ENCODE measurements at places on chromosomes 3 and 15.

GRCh38 chr3:161388855-161389254 is 17.5 kb upstream of the SPTSSB start:
- no peak for DNase-seq

- DNase-seq = no peak
Observed at GRCh38 chr15:46300716-46301115, 665.9 kb downstream of the SQOR start.

GRCh38 chr3:45437383-45437782 is 49.0 kb downstream of the LARS2 start:
- no peak for DNase-seq

DNA sequence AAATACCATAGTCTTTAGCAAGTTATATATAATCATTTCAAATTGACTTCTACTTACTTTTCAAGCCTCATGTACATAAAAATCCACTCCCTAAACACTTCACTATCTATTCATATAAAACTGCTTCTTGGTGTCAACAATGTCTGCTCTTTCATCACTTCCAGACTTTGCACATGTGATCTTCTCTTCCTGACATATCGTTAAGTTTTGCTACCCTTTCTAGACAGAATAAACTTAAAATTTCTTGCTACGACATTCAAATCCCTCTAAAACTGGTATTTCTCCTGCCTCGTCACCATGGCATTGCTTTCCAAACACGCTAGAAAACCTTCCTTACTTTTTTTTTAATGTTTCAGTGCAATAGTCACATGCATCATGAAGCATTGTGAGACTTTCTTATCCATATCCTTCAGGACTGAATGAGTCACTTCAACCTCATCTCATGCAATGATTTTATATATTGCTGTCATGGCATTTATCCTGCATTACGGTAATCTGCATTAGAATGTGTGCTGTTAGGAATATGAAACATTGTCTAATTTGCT is 122.8 kb downstream of the GMNC start:
- no peak for DNase-seq

DNA sequence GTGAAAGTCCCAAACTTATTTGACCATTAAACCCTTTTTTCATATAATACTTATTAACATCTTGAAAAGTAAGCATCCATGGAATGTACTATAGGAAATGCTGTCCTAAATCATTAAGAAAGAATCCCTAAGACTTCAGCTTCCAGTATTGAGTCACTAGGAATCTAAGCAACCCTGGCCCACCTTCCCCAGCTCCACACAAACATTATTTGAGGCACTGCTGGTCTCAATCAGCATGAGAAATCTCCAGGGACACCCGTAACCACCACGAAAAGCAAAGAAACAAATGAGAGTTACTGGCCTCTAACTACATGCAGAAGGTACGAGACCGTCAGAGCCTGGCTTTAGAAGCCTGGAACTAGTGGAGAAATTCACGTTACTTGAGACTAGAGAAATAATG is 68.2 kb downstream of the POLQ start:
- DNase-seq = no peak

DNA sequence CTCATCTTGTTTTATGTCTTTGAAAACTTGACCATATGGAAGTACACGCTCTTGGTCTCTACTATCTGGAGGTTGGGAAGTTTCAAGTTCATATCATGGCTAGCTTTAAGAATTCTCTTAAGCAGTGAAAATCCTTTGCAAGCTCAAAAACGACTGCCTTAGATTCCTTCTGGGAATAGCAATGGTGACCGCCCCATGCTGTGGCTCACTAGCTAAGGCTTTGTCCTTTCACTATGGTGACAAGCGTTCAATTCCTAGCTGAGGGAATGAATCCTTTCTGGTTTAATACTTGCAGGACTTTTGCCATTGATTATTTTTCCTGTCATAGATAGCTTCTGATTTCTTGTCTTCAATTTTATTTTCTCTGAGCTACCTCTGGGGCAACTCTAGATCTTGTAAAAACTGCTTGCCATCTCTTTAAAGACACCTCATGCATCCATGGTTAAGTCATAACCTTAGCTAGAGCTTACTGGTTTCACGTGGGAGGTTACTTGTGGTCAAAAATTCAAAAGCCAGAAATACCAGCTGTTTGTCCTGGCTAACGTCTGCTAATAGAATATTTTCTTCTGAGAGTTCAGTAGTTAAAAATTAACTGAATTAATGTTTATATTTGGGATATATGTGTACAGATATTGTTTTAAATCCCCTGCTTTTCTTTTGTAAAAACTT is 673.4 kb upstream of the CBLB start:
- DNase-seq = no peak

DNA sequence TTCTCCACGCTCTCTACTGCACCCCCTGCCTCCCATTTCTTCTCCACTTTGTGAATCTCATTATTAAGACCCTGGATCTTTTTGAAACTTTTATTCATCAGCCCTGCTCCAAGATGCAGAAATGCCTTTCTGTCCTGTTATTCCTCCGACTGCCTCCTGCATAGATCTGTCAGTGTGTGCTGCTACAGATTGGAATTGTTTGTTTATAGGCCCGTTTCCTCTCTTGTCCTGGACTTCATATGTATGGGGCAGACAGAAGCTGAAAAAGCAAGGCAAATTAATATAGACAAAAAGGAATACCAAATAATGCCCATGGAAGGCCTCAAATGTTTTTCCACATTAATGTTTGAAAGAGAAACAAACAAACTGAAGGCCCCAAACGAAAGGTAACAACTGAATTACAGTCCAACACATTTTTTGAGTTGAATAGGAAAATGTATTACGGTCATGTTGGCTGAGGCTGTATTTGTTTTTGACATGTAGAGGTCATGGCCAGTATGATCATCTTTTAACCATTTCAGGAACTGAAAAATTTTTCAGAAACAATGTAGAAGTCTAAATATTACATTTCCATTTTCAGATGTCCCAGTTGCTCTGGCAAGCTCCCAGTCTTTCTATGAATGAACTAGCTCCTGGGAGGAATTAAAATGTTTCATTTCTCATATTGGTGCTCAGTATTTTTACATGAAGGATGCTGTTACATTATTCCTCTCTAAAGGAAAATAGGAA is 8.8 kb downstream of the CHST2 start:
- DNase-seq = no peak

DNA sequence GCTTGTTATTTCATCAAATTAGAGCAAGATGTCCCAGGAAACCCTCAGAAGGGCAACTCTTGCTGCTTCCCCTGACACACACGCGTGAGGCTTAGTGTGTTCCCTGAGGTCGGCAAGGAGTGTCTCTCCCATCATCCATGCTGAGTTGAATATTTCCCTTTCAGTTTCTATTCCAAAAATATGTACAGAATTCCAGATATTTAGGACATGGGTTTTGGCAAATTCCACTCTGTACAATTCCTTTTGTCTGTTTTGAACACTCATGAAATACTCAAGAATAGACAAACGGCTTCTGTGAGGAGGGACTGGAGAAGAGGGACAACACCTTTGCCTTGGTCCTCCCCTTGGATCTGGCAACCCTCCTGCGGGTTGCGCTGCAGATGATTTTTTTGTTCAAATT is 138.0 kb downstream of the DUT start:
- DNase-seq = no peak

DNA sequence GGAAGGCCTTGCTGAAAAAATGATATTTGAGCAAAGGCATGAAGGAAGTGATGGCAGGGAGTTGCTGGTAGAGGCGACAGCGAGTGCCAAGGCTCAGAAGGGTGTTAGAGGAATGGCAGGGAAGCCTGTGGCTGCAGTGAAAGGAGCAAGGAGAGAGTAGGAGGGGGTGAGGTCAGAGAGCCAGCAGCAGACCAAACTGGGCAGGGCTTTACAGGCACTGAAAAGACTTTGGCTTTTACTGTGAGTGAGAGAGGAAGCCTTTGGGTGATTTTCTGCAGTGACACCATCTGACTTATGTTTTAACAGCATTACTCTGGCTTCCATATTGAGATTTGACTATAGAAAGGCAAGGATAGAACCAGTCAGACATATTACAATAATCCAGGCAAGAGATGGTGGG is 11.4 kb downstream of the TICRR start:
- DNase-seq = no peak

DNA sequence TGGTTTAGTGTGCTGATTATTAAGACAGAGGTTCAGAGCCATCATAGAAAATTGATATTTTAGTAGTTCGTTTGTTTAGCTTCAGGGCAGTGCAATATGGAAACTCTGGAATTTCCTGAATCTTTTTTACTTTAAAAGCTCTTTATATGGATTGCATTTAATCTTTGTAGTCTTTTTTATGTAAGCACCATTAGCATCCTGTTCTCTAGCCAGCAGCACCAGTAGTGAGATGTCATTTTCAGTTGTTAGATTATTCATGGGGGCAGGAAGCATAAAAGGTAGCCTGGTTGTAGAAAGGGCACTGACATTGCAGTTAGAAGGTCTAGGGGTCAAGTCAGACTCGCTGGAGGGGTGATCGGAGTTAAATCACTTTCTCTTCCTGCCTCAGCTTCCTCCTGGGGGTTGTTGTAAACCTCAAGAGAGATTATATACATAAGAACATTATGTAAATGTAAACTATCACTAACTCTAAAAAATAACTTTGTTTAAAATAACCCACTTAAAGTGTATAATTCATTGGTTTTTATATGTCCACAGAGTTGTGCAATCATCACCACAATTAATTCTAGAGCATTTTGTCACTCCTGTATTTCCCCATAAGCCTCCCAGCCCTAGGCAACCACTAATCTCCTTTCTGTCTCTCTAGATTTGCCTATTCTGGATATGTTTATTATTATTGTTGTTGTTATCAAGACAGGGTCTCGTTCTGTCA is 31.4 kb upstream of the ITPKA start:
- no peak for DNase-seq

- DNase-seq = no peak
Observed at GRCh38 chr3:295166-295565, 98.6 kb downstream of the CHL1 start.

DNA sequence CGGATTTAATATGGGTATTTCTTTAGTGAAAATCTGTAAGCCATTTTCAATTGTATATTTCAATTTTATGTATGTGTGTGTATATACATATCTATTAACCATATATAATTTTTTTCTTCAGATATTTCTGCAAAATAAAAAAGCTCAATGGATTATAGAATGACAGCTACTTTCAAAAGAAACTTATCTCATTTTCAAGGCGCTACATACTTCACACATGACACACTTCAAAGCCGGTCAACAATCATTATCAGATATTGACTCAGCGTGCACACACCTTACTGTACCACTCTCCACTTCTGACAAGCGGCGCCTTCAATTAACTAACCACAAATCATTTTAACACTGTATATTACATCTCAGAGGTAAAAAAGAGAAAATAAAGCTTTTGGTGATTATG is 39.6 kb downstream of the ATP13A3 start:
- no peak for DNase-seq

DNA sequence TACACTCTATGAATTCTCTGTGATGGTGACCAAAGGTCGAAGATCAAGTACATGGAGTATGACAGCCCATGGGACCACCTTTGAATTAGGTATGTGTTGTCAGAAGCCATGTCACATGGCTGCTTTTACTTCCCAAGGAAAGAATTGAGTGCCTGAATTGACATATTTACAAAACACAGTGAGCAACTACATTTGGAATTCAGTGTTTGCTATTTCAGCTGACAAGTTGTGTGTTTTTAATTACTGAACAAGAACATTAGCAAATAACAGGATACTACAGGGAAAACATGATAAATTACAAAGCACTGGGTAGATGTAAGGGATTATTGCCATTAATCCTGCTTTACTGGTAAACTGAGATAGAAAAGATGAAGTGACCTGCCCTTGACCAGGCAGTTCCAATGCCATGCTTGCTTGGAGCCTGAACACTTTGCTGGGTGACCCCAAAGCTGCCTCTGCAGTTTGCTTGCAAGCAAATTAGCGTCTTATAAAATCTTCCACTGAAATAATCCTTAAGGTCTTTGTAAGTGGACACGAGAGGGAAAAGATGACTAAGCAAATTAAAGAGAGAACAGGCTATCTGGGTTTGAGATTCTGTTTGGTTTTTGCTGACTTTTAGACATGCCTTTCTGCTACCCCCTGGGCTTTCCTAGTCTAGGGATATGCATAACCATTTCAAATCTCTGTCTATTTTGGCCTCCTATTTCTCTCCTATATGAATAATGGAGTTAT is 98.2 kb downstream of the HCN4 start:
- no peak for DNase-seq

DNA sequence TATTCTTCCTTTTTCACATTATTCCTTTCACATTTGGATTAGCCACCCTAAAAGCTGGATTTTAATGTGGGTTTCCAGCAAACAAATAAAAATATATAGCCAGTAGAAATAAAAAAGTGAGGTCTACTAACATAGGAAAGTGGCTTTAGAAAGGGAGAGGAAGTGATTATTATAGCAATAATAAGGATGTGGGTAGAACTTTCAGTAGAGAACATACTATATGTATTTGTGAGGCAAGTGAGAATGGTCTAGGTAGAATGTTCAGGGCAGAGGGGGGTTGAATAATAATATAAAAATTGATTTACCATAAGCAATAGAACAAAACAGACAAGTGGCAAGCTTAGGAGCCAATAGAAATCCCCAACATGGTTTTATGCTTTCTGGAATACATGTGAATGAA is 88.6 kb downstream of the NR1I2 start:
- DNase-seq = no peak

GRCh38 chr15:48388910-48389309 is 57.7 kb downstream of the DUT start:
- no peak for DNase-seq

- no peak for DNase-seq
Observed at GRCh38 chr3:123947482-123947881, 13.5 kb downstream of the CCDC14 start.

DNA sequence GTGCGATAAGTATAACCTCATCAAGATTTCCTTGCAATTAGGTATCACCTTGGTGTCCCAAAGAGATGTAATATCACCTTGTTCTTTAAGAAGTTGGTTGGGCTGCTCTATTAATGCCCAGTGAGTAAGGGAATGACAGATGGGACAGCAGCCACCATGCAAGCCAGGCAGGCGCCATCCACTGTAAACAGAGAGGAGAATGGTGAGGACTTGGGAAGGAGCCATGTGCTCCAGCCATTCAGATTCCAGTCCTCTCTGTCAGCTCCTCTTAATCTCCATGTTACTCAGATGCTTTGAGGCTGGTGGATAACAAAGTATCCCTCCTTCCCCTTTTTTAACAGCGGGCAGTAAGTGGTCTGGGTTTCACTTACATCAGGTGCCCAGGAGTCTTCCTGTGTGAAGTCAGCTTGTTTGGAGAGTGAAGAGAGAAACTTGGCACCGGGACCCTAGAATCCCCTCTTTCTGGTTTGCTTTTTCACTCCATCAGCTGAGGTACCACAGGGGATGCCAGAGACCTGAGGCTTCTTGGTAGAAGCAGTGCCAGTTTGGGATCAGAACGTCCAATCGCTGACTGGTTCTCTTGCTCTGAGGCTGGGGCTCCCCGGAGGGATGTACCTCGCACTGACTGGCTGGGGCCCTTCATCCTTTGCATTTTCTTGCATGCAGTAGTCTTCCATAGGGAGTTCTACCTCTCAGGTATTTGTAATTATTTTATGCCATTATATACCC is 29.5 kb downstream of the SLCO3A1 start:
- DNase-seq = no peak

GRCh38 chr15:77877869-77878577 is 199.5 kb downstream of the TBC1D2B start:
- DNase-seq = no peak
